CD8-positive, alpha-beta memory T cell (primary cell): ENCODE measurements at places on chromosomes 3 and 15.

- no peak for DNase-seq
Observed at GRCh38 chr15:63353887-63354286, 27.8 kb downstream of the CA12 start.

GRCh38 chr3:66437341-66437929 lies 63.4 kb downstream of the LRIG1 start:
- DNase-seq = no peak

DNA sequence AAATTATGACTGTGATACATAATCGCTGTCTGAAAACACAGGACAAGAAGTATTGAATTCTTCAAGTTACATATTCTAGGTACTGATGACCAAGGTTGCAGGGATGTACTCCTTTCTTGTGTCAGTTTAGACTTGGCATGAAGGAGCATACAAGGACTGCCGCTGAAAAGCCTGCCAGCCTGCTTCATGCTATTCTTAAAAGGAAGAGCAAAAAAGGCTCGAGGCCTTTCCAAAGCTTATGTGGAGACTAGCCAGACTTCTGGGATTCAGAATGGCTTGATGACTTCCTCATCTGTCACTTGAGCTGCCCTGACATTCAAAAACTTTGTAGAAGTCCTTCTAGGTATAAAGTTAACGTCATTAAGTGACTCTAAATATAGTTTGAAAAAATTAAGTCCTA lies 92.0 kb downstream of the CADM2 start:
- DNase-seq = no peak

GRCh38 chr3:112117841-112118571 lies 15.0 kb downstream of the GCSAM start:
- DNase-seq = no peak

- no peak for DNase-seq
Observed at GRCh38 chr3:13075318-13075717, 2.1 kb upstream of the IQSEC1 start.

DNA sequence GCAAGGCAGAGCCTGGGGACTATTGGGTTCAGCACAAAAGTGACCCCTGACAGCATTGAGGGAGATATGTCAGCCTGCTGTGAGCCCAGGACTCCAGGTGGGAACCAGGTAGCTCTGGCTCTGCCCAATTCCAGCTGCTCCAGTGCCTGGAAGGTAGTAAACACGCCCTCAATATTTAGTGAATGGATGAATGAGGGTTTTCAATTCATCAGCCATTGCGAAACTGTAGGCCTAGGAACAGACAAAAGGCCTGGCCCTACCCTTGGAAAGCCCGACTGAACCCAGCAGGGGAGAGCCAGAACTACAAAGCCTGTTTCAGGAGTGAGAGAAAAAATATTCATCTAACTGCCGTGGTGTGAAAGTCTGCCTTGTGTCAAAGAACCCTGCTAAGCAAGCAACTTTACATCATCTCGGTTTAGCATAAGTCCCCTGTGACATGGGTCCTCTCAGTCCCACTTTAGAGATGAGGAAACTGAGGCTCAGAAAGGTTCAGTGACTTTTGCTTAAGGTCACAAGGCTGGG lies 8.1 kb upstream of the CSK start:
- no peak for DNase-seq

- DNase-seq = no peak
Observed at GRCh38 chr3:111971533-111972130, 7.2 kb upstream of the ABHD10 start.

DNA sequence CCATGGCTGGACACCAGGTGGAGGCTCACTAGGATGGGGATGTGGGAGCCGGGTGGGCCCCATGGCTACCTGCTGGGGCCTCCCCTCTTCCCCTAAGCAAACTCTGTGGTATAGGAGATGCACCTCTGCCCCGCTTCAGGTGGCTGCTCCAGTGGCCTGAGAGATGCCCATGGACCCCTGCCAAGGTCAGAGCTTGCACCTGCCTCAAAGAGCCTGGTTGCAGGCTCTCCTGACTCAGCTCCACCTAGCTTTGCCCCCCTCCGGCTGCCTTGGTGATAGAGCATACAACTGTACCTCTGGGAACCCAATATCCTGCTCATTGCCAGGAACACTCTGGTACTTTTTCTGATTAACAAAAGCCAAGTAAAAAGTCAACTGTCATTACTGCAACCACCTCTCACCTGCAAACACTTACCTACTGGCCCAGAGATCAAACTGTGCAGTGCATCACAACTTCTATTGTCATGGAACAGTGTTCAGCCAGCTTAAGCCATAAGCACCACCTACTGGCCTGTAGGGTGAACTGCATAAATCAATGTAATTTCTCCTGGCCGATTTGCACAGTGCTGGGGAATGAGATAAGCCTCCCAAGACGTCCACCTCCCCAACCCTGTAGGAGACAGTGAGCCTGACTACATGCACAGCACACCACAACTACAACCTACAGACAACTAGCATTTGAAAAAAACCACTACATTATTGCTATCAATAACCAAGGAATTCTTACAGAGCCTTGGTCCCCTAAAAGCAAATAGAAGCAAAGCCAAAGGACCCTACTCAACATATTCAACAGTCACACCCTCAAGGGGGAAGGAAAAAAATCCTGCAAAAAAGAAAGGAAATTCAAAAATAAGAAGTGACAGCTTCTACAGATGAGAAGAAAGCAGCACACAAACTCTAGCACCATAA lies 352.4 kb upstream of the ARHGEF26 start:
- peak; percentile 53 for DNase-seq

GRCh38 chr3:7602297-7602696 lies 741.4 kb downstream of the GRM7 start:
- DNase-seq = no peak
